Lung microvascular endothelial cell (primary cell): ENCODE measurements at places on chromosomes 6 and 20. TPM values are rescaled to one million over a fixed set of nuclear protein-coding genes. Genes with fewer than 3 reads are reported as not detected.

Gene MAP3K5
- total RNA-seq = 2.2 and 3.3 TPM in 2 replicates

Gene HRH3
- total RNA-seq = not detected in 2 replicates

Gene FRS3
- total RNA-seq = 0.60 and 0.65 TPM in 2 replicates

Gene AIF1
- not detected in 2 replicates for total RNA-seq

Gene SLC22A3
- total RNA-seq = under 0.01 TPM in 1 of 2 replicates, not detected in the other

Gene PSORS1C1
- 2.6 and 6.7 TPM in 2 replicates for total RNA-seq

Gene TP53RK
- total RNA-seq = 8.7 and 11.9 TPM in 2 replicates

Gene SGK2
- not detected in 2 replicates for total RNA-seq

Gene GNRH2
- total RNA-seq = not detected in 2 replicates

Gene FAM209B
- total RNA-seq = not detected in 2 replicates

Gene CCN6
- total RNA-seq = not detected in 2 replicates

GRCh38 chr6:117007659-117008058 is 130.6 kb downstream of the RFX6 start:
- no peak for DNase-seq

DNA sequence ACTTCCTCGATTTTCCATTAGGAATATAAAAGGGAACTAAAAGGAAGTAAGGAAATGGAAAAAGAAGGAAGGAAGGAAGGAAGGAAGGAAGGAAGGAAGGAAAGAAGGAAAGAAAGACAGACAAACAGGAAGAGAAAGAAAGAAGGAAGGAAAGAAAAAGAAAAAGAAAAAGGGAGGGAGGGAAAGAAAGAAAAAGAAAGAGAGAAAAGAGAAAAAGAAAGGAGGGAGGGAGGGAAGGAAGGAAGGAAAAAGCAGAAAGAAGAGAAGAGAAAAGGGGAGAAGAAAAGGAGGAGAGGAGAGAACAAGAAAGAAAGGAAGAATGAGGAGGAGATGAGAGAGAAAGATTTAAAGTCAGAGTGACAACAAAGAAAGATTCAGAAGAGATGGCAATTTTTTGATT is 724.5 kb downstream of the GRIK2 start:
- DNase-seq = no peak

DNA sequence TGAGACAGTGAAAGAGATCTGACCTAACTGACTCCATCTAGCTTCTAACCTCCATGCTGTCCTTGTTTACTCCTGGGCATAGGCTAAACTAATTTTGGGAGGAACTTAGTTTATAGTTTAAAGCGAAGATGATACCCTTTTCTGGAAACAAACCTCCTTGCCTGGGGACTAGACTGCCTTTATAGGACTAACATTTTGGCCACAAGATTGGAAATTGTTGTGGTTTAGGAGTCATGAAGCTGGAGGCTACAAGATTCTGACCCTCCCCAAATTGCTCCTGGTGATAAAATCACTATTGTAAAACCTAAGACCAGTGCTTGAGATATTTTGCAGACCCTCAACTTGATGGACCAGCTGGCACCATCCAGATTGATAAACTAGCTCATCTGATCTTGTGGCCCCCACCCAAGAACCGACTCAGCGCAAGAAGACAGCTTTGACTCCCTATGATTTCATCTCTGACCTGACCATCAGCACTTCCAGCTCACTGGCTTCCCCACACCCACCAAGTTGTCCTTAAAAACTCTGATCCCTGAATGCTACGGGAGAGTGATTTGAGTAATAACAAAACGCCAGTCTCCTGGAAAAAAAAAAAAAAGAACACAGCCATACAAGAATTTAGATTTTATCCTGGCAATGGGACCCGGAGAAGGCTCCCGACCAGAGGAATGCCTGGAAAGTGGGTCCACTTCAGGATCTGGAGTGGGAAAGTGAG is 63.0 kb downstream of the ABHD12 start:
- DNase-seq = no peak

DNA sequence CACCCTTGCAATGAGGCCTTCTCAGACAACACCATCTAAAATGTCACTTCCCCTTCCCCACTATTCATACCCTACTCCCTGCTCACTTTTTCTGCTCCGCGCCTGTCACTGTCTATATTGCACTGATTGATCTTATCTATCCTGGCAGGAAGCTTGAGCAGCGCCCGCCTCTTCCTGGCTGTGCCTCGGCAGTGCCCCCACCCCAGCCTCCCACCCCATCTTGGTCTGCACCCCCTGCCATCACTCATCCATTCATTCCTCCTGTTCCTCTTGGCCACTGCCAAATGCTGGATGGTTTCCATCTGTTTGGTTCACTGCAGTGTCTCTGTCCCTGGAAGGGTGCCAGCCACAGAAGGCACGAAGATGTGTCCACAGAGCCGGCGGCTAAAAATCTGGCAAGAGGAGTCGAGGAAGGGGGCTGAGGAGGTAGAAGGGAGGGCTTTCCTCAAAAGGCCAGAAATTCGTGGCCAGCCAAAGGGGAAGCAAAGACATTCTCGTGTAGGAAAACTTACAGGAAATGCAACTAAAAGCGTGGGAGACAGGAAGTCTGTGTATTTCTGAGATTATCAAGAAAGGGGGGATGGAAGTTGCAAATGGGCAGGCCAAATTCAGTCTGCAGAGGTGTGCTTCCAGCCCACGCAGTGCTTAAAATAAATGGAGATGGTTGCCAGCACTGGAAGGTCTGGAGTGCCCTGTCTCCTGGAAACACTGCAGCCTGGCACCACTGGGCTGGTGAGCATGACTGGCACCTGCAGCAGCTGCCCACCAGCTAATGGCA is 27.6 kb downstream of the SYNJ2 start:
- DNase-seq = peak; percentile 87

DNA sequence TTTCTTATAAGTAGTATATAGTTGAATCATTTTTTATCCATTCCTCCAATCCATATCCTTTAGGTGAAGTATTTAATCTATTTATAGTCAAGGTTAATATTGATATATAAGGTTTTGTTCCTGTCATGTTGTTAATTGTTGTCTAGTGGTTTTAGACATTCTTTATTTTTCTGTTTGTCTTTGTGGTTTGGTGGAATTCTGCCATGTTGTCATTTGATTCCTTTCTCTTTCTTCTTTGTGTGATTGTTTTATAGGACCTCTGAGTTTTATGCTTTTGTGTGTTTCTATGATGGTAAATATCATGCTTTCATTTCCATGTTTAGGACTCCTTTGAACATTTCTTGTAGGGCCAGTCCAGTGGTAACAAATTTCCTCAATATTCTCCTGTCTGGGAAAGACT is 450.3 kb upstream of the BTBD3 start:
- DNase-seq = no peak

DNA sequence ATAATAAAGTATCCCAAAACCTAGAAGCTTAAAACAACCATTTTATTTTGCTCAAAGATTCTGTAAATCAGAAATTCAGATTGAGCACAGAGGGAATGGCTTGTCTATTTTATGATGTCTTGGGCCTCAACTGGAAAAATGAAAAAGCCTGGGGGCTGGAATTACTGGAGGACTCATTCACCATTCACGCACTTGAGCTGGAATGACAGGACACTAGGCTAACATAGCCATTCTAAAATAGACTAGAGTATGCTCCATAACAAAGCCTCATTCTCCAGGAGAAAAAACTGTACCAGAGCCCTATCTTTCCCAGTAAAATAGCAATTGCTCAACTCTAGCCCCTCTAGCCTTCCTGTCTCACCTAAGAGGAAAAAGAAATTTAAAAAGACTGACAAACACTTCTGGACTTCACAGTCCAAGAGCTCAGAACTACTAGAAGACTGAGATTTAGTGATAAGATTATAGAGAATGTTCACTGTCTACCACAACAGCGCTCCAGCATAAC is 145.4 kb upstream of the BTBD3 start:
- no peak for DNase-seq

DNA sequence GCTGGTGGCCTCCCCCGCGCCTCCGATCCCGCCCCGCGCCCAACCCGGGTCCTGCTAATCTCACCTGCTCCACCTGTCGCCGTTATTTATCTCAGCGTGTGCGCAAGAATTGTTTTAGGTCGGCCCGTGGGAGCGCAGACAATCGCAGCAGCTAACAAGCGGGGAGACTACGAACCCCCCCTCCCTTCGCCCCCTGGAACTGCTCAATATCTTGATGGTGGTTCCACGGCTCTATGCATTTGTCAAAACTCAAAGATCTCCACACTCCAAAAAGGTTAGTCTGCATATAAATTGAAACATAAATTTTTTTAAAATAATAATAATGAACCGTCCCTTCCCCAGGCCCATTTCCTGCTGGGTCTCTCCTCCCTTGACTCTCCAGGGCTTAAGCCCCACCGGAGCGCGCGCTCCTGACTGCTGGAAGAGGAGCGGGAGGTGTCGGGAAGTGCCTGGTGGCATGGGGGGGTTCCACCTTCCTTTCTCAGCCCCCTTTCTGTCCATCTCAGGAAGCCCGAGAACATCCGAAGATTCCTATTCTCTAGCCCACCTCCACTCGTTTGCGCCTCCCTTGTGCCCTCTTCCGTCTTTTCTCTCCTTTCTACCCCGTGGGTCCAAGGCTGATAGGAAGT is 1.6 kb upstream of the MDGA1 start:
- no peak for DNase-seq

DNA sequence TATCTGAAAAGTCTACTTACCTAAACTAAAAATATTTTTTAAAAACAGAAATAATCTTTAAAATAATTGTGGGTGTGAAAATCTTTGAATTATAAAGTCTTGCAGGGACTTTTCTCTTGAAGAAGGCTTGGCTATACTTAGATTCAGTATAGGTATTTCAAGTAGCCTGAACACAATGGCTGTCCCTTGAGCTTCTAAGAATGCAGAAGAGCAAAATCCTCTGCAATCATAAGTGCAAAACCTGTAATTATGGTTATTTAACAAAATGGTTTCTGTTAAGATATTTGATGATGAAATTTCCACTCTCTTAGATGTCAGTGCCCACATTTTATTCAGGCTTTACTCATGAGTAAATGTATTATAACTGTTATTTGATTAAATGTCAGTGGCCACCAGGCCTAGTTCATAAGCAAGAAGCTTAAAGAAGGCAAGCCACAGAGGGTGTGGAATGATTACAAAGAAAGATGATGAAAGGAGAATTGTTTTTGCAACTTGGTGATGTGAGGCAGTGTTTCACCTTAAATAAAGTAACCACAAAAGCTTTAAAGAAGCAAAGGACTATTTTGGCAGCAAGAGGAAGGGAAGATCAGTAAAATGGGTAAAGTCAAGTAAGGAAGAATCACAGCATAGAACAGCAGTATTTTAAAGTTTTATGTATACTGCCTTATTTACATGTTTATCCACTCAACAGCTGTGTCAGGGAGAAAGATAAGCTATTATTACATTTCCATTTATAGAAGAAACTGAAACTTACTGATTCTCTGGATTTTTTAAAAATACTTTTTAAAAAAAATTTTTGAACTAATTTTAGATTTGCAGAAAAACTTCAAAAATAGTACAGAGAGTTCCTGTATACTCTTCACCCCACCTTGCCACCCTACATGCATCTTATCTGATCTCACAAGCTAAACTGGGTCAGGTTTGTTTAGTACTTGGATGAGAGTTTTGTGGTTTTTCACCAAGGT is 351.2 kb upstream of the RUNX2 start:
- DNase-seq = no peak

DNA sequence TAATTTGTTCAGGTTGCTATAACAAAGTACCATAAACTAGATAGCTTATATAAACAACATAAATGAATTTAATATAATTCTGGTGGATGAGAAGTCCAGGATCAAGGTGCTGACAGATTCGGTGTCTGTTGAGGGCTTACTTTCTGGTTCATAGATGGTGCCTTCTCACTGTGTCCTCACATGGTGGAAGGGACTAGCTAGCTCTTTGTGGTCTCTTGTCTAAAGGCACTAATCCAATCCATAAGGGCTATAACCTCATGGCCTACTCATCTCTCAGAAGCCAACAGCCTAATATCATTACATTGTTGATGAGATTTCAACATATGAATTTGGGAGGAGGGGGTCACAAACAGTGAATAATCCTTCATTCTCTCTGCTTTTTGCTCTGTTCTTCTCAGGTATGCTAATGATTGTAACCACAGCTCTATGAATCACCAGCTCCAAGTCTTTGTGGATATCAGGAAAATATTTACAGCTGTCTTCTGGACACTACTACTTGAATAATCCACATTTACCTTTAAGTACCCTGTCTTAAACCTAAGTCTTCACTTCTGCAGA is 122.3 kb downstream of the NKAIN2 start:
- DNase-seq = no peak

- no peak for DNase-seq
These were observed 17.0 kb upstream of the RPS6KA2 start for GRCh38 chr6:166643891-166644590.

DNA sequence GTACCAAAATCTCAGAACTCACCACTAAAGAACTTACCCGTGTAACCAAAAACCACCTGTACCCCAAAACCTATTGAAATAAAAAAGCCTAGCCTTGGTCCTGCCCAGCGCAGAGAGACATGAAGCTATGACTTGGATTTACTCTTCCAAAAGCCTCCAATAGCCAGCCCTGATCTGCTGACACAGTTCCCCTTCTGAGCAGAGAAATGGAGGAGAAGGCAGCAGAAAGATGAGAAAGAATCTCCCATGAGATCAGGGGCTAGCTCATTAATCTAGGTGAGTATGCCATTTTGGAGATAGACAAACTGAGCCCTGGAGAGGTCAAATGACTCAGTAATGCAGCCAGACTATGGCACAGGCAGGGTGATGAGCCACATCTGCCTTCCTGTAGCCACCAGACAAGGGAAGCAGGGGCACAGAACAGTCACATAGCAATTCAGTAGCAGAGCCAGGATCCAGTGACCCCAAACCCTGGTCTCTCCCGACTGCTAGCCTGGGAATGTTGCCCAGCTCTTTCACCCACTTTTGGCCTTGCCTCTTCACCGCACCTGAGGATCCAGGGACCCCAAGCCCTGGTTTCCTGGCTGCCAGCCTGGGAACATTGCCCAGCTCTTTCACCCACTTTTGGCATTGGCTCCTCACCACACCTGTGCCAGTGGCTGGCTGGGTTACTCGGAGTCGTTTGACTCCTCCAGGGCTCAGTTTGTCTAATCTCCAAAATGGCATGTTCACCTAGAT is 7.2 kb upstream of the SDCBP2 start:
- peak; percentile 61 for DNase-seq

- DNase-seq = no peak
These were observed 191.6 kb upstream of the PRDM1 start for GRCh38 chr6:105894556-105894955.

GRCh38 chr6:70107852-70108629 is 194.8 kb downstream of the COL9A1 start:
- DNase-seq = peak; percentile 54

- no peak for DNase-seq
These were observed 206.0 kb downstream of the ERMARD start for GRCh38 chr6:169957351-169957963.

- peak; percentile 76 for DNase-seq
These were observed 506.9 kb upstream of the JARID2 start for GRCh38 chr6:14738933-14739332.

DNA sequence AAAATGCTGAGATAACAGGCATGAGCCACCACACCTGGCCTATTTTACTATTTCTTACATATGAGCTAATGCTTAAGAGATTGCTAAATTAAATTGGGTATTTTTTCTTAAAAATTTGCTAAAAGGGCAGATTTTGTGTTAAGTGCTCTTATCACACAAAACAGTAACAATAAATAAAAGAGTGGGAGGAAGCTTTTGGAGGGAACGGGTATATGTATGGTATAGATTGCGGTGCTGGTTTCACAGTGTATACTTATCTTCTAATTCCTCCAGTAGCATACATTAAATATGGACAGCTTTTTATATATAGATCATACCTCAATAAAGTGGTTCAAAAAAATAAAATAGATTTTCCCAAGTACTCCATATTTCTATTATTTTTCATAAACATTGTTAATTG is 39.4 kb upstream of the FABP7 start:
- no peak for DNase-seq

- DNase-seq = no peak
These were observed 17.4 kb upstream of the ARMC12 start for GRCh38 chr6:35719404-35719829.

- no peak for DNase-seq
These were observed 702.7 kb downstream of the EPHA7 start for GRCh38 chr6:92716638-92717037.
